Endodermal cell (in vitro differentiated cells): ENCODE measurements at places on chromosomes 2 and 18.

GRCh38 chr2:147425437-147426029 is 419.3 kb upstream of the ACVR2A start:
- no peak for DNase-seq

DNA sequence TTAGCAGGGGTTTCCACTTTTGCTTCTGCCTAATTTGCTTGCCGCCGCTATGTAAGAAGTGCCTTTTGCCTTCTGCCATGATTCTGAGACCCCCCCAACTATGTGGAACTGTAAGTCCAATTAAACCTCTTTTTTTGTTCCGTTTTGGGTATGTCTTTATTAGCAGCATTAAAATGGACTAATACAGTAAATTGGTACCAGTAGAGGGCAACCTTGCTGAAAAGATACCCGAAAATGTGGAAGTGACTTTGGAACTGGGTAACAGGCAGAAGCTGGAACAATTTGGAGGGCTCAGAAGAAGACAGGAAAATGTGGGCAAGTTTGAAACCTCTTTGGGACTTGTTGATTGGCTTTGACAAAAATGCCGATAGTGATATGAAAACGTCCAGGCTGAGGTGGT is 216.1 kb upstream of the FSIP2 start:
- no peak for DNase-seq

- DNase-seq, result no peak
These were observed 390.9 kb upstream of the TRIB2 start for GRCh38 chr2:12325806-12326205.

DNA sequence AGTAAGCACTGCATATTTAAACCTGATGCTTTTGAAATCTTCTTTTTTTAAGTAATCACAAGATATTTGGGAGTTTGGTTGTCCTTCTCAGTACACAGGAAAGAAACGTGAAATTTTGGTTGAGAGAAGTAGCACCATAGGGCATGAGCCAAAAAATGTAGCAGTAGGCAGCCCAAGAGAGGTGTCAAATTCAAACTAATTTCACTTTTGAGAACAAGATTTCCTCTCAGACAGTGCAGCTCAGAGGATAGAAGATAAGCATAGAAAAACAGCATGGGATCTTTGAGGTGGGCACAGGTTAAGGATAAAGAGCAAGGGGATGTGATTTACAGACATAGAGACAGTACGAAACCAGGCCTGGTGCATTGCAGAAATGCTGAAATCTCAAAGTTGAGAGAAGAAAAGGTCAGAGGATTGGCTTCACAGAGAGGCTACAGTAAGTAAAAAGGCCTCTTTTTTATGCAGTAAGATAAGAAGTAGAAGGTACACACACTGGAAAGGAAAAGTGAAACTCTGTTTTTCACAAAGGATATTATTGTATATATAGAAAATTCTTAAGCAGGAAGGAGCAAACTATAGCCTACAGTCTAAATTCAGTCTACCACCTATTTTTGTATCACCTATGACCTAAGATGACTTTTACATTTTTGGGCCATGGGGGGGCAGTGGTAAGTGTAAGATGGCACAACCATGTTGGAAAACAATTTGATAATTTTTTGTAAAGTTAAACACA is 89.8 kb downstream of the PKP4 start:
- DNase-seq, result no peak

DNA sequence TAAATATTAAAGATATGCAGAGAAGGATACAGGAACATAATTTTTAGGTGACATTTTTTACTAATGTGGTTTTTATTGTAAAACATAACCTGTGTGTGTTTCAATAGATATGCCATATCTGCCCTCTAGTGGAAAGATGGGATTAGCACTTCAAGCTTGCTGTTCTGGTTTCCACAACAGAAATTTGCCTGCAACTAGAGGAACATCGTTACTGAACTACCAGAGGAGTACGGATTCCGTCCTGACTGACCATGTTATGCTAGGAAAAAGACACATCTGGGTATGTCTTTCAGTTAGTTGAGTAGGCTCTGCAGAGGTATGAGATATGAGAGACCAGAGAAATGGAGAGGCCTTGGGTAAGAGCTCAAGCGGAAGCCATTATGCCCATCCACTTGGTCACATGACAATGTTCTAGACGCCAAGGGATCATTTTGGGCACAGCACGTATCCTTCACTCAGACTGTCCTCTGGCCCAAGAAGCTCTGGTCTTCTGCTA is 104.9 kb downstream of the MBD2 start:
- DNase-seq, result peak; percentile 61

DNA sequence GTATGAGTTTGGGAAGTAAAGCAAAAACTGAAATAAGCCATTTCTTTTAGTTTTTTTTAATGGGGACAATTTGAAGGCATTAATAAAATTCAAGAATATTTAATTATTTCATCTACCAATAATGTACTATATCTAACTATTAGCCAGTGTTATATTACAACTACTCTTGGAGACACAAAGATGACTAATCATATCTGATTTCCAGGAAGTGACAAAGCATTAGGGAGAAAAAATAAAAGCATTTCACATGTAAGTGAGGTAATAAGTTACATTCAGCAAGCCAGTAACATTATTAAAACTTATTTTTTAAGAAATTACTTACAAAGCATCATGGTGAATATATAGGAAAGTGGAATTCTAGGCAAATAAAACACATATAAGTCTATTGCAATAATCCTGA is 781.3 kb upstream of the NRXN1 start:
- no peak for DNase-seq

- peak; percentile 55 for DNase-seq
These were observed 136.3 kb upstream of the GATA6 start for GRCh38 chr18:22033085-22033484.

DNA sequence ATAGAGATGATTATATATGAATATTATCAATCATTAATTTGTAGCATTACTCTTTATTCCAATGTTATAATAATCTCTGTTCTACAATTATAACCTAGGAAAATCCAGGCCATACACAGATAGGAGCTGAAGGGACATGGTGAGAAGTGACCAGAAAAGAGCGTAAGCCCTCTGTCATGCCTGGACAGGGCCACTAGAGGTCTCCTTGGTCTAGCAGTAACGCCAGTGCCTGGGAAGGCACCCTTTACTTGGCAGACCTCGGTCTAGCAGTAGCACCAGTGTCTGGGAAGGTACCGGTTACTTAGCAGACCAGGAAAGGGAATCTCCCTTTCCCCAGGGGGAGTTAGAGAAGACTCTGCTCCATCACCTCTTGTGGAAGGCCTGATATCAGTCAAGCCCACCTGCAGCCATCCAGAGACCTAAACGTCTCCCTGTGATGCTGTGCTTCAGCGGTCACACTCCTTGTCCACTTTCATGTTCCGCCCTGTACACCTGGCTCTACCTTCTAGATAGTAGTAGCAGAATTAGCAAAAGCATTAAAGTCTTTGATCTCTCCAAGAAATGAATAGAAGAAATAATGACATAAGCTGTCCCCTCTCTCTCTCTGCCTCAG is 447.5 kb upstream of the FSIP2 start:
- peak; percentile 91 for DNase-seq

GRCh38 chr2:36163520-36164254 is 191.9 kb upstream of the CRIM1 start:
- DNase-seq, result no peak

- no peak for DNase-seq
These were observed 201.5 kb upstream of the ITGA4 start for GRCh38 chr2:181255651-181256050.

DNA sequence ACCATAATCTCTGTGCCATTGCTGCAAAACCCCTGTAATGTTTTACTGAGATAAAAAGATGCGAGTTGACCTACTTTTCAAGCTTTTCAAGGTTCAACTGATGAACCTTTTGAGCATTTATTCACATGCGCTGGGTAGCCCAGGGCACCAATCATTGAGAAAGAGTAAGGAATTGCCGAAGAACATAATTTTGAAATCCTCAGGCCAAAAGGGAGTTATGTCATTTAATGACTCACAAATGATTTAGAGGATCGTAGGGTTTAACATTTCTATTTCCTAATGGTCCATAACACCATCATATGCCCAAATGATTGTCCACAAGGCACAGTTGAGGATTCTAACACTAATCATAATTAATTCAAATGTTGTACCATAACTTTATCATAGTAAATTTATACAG is 20.2 kb upstream of the DLX1 start:
- DNase-seq, result no peak

- no peak for DNase-seq
These were observed 305.1 kb upstream of the SPRED2 start for GRCh38 chr2:65737452-65738011.

DNA sequence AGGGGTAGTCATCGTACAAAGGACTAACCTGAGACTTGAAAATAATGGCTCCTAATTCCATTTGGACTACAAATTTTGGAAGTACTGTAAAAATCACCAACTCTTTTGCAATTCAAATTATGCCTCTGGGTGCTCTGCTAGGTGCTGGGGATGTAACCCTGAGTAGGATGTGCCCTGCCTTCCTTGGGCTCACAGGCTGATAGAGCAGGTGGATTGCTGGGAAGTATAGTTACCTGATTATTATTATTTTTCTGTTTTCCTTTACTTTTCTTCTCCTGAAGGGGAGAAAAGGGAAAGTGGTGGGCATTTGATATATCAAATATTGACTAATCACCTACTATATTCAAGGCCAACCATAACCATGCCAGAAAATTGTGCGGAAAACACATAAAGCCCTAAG is 119.3 kb upstream of the RIOK3 start:
- DNase-seq, result no peak

- peak; percentile 72 for DNase-seq
These were observed 1.5 kb downstream of the DLX2 start for GRCh38 chr2:172100935-172101820.

DNA sequence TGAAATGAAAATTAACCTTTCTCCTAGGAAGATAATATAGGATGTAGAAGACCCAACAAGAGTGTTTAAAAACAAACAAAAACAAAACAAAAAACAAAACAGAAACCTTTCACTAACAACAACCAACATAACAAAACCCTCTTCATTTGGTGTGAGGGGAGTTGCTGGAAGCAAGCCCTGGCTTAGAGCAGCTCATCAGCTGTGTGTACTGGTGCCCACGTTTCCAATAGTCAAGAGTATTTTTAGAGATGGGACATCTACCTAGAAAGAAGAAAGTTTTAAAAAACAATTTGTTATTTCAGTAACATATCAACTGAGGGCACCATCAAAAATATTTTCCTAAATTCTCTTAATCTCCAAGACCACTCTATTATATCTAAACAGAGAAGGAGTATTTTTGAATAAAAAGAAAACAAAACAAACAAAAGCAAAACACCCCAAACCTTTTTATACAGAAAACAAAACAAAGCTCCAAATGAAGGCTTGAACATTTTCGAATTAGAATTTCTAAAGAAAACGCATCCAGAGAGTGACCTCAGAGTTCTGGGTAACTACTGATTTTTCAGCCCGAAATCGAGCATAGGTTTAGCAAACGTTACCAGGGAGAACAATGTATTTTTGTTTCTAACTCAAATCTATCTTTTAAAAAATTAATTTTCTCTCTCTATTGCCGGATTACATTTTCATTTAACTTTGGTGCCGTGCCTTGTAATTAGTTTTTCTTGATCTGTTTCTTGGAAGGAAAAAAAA is 134.6 kb downstream of the INSIG2 start:
- DNase-seq, result no peak

DNA sequence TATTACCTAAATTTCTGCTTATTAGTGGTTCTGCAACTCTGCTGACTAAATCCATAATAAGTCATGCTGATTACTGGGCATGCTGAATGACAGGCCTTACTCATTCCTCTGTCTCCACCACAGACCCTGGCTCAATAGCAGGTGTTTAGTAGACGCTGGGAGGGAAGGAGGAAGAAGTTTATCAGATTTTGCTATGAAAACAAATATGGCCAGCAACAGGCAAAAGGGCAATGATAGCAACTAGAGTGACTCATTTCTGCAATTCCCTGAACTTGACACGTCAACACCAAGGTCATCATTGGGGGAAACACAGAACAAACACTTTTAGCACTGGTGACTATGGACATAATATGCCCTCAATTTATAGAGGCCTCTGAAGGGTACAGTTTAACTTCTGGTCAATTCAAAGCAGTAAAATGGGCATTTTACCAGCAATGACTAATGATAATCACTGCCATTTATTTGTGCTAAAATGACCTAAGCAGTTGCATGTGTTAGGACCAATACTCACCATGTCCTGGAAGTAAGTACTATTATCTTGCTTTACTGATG is 35.2 kb downstream of the TMEM163 start:
- DNase-seq, result no peak

DNA sequence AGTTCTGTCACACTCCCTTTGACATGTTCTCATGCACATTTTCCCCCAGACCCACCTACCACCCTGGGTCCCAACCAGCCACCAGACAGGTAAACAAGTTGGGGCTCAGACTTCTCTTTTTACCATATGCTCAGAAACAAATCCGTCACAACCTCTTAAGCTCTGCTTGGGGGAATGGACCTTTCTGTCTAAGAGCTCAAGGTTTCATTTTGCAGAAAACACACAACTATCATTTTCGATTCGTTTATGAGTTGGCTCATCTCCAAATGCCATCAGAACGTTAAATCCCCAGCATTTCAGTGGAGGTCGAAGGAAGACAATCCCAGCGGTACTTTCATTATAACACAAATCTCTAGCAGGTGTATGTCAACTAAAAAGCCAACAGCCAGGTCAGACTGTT is 30.6 kb upstream of the NCK2 start:
- DNase-seq, result no peak

DNA sequence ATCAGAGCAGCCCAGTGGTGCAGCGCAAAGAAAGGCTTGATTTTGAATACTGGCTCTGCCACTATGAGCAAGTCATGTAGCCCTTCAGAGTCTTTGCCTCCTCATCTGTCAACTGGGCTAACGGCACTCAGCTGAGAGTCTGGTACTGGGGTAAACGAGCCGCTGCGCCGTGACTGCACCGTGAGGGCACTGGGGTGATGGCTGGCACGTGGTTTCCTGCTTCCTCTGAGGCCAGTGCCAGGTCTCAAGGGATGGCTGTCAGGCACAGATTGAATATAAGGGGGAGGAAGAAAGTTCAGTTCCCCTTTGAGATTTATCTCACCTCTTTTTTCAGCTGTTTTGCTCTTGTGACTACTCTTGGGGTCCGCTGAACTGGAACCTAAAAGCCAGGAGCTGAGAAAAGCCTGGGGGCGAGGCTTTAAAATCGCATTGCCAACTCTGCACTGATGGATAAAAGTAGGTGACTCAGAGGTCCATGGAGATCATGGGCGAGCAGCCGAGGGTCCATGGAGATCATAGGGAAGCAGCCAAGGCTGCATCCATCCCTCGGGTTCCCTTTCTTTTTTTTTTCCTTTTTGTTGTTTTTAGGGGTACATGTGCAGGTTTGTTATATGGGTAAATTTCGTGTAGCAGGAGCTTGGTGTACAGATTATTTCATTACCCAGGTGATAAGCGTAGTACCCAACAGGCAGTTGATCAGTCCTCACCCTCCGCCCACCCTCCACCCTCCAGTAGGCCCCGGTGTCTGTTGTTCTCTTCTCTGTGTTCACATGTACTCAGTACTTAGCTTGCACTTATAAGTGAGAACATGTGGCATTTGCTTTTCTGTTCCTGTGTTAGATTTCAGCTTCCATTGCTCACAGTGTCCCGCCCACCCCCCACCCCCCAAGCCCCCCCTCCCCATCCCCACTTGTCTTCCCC is 114.3 kb downstream of the SPP2 start:
- DNase-seq, result no peak

GRCh38 chr2:12265646-12266045 is 451.1 kb upstream of the TRIB2 start:
- no peak for DNase-seq
